ENCODE measurements at places on chromosomes 1 and 21.
A peak's percentile ranks its signal among the peaks of the same experiment; 100 is the strongest.

DNA sequence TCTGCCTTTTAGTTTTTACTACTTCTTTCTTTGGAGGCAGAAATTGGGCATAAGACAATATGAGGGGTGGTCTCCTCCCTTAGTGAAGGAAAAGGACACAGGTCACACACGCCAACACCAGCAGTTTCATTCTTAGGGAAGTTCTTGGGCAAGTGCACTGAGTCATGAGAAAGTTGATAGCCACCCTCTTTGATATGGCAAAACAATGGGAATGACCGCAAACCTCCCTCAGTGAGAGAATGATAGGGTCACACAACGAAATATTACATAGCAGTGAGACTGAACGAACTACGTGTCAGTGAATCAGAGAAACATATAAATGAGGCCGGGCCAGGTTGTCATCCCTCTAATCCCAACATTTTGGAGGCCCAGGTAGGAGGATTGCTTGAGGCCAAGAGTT is 20.0 kb downstream of the IL6R start:
- DNase-seq: no peak

DNA sequence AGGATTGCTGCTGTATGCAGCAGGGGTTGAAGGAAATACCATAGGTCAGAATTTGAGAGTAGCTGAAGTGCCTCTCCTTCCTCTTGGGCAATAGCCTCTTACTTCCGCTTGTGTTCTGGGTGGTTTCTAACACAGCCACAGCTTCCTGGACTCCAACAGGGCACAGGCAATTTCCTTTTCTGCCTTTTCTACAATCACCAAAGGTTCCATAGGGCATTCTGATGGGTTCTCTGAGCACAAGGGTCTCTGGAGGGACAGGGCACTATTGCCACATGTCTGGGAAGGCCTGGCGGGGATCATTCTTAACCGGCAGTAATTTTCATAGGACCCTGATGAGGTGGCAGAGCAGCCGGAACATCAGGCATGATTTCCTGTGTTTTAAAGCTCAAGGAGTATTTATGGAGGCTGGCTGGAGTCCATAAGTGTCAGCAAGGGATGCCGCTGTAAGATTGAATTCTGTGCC is 5.5 kb upstream of the AGTRAP start:
- DNase-seq: no peak

- DNase-seq: no peak
Measured at GRCh38 chr1:91703095-91703494, 182.9 kb downstream of the TGFBR3 start.

DNA sequence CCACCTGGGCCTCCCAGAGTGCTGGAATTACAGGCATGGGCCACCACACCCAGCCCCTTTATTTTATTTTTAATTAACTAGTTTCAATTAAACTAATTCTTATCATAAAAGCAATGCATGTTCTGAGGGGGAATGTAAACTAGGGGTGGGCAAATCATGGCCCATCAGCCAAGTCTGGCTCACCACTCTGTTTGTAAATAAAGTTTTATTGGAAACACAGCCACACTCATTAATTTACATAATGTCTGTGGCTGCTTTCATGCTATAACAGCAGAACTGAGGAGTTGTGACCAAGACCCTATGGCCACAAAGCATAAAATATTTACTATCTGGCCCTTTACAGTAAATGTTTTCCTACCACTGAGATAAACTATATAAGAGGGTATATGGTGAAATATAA is 28.7 kb upstream of the IPO9 start:
- no peak for DNase-seq

DNA sequence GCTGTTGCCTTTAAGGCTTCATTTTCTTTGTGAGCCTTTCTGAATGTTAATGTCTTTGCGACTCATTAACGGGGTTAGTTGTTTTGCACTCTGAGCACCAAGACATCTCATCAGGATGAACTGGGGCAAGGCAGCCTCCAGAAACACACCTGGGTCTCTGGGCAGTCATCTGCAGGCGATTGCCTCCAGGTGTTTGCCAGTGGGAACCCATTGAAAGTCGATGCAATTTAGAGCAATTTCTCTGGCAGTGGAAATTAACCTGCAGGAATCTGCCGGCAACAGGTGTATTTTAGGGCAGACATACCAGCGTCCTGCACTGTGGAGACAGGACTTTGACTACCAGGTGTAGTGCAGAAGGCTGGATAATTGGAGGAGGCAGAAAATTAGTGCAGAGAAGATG is 661.0 kb upstream of the PTBP2 start:
- no peak for DNase-seq

- no peak for DNase-seq
Measured at GRCh38 chr1:234515411-234515810, 36.4 kb upstream of the TARBP1 start.

DNA sequence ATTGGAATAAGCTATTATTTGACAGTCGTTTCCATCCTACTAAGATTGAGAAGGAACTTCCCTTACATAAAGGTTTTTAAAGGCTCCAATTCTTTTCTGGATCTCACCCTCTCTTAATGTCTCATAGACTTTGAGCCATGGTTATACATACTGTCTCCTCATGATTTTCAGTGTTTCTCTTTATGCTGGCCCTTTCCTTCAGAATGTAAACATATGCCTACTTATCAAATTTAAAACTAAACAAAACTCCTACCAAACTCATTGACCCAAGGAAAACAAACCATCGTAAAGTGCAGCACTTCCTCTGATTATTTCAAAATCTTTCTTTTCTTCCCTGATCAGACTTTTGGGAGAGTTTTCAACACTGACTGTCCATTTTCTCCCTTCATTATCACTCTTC is 163.4 kb upstream of the DPYD start:
- DNase-seq: no peak

DNA sequence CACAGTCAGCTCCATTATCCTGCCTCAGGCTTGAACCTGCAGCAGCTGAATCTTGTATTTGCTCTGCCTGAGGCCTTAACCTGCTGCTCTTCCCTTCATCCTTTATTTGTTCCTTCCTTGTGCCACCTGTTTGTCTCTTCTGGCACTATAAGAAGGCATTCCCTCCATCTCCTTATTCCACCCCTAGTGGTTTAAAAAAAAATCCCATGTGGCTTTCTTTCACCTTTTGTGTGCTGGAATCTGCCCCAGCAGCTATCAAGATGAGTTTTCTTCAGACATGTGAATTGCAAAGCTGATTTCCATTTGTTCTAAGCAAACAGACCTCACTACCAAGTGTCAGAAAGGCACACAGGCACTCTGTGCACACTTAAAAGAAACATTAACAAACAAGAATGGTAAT is 294.6 kb downstream of the TTLL7 start:
- no peak for DNase-seq

GRCh38 chr1:99768524-99769245 is 2.2 kb upstream of the FRRS1 start:
- DNase-seq: no peak

GRCh38 chr1:184608581-184608980 is 146.1 kb downstream of the EDEM3 start:
- no peak for DNase-seq

DNA sequence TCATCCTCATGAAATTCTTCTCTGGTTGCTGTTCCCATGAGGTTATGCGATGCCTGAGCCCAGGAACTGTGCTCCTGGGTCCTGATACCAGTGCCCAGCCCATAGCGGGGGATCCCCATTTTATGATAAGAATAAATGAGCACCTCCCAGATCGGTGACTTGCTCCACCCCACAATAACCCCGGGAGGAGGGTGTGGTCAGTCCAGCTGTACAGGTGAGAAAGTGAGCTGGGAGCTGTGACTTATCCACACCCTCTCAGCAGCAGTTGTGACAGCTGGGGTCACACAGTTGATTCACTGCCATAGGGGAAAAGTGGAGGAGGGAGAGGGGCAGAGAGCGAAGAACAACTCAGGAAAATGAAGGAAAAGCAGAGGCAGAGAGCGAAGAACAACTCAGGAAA is 33.4 kb downstream of the OR2G3 start:
- DNase-seq: no peak

DNA sequence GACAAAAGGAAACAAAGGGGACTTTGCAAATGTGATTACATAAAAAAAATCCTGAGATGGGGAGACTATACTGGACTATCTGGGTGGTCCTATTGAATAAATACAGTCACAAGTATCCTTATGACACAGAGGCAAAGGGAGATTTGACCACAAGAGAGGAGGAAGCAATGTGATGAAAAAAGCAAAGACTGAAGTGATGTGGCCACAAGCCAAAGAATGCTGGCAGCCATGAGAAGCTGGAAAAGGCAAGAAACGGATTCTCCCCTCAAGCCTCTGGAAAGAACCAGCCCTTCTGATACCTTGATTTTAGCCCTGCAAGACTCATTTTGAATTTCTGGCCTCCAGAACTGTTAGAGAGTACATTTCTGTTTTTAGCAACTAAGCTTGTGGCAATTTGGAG is 36.4 kb downstream of the OLFML2B start:
- no peak for DNase-seq

DNA sequence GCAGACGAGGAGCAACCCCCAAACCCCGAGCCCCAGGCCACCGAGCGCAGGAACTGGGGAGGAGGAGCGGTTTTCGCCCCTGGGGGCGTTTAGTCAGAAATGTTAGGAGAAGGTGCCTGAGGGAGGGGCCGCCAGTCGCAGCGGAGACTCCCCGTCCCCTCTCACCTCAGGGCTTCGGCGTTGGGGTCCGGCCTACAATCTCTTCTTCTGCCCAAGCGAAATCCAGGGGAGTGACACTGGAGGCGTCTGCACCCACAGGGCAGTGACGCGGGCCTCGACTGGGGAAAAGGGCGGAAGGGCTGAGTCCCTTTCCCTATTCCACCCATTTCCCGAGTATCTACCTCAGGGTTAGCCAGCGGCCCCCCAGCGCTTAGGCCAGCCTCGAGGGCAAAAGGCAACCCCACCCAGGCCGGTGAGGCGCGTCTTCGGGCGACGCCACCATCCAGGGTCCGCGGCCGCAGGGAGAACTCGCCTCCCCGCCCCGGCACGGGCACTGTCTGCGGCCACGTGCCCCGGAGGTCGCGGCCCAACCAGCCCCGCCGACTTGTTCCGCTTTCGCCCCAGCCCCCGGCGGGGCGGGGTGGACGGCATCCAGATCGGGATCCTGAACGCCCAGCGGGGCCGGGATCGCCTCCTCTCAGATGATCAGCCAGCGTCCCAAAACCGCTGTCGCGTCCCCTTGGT is 118.7 kb upstream of the BARHL2 start:
- no peak for DNase-seq

DNA sequence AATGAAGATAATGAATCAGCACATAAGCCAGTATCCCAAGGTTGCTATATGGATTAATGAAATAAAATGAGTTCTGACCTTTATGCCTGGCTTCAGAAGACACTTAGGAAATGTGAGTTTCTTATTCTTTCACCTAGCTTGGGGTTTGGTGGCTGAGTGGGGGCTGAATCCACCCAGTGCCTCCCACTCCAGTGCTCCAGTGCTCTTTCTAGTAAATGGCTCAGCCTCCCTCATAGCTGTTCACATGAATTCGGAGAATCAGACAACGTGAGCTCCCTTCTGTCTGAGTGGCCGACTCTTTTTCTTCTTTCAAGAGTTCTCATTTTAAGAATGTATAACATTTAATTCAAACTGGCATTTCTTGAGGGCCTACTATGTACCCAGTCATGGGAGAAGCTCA is 43.5 kb downstream of the TRABD2B start:
- no peak for DNase-seq

DNA sequence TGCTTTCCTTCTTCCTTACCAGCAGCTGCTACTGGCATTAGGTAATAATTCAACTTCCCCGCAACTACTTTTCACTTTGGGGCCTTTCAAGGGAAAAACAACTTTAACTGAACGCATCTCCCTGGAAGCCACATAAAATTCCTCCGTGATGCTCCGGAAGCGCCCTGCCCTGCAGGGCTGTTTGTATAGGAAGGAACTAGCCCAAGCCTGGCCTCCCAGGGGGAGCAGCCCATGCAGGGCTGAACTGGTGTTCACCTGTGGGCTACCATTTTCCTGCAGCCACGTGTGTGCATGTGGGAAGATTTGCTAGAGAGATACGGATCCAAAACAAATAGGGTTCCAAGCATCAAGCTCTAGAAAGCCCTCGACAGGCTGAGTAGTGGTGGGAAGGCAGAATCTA is 14.4 kb downstream of the CLDN14 start:
- no peak for DNase-seq

DNA sequence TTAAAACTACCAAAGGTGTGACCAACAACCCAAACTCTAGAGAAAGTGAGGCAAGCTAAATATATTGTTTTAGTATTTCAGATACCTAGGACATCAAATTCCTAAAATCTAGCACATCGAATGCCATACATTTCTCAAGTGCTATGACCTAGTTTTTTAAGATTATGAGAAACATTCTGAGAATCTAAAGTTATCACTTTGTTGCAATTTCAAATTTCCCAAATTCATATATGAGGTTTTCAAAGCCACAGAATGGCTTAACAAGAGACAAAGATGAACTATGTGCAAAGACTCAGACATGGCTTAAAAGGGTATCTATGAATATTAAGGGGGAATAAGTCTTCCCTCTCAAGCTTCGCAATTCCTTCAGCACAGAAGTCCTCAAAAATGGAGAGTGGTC is 6.8 kb downstream of the SCYL3 start:
- no peak for DNase-seq

- no peak for DNase-seq
Measured at GRCh38 chr1:8740034-8740449, 77.4 kb downstream of the RERE start.

GRCh38 chr1:27395441-27396195 is 3.2 kb downstream of the GPR3 start:
- DNase-seq: peak; percentile 80

DNA sequence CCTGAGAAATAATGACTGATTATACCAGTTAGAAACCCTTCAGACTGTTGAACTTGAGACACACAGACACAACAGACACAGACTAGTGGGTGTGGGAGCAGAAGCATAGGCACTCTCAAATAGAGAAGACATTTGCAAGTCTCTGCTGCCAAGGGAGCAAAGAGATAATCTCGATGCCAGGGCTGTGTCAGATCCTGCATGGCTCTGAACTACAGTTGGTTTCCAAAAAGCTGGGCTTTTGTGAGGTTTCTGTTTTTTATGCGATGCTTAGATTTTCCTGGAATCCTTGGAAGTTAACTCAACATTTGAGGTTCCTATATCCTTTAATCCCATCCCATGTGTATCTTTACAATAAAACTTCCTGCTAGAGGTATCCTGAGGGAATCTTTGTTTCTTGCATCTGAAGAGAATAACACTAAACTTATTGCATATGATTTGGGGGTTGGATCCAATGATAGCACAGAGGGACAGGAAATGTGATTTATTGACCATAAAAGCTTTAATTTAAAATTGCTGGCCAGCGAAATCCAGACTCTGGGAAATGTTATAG is 236.4 kb downstream of the SPATA17 start:
- DNase-seq: no peak

- no peak for DNase-seq
Measured at GRCh38 chr1:92543131-92544055, 56.7 kb upstream of the GFI1 start.

GRCh38 chr1:208343226-208343625 is 99.0 kb upstream of the PLXNA2 start:
- no peak for DNase-seq

GRCh38 chr1:182056601-182057366 is 4.7 kb downstream of the ZNF648 start:
- DNase-seq: no peak

GRCh38 chr1:224496826-224497225 is 62.2 kb upstream of the WDR26 start:
- DNase-seq: no peak

- no peak for DNase-seq
Measured at GRCh38 chr21:35441868-35442582, 392.9 kb upstream of the RUNX1 start.

- DNase-seq: no peak
Measured at GRCh38 chr1:70247768-70248167, 26.6 kb downstream of the SRSF11 start.

Measured in activated CD8-positive, alpha-beta memory T cell treated with anti-CD3 and anti-CD28 coated beads, Interleukin-2, amount 50 U/mL, for 4 hours (primary cell).